ENCODE measurements at places on chromosomes 7 and 10.

DNA sequence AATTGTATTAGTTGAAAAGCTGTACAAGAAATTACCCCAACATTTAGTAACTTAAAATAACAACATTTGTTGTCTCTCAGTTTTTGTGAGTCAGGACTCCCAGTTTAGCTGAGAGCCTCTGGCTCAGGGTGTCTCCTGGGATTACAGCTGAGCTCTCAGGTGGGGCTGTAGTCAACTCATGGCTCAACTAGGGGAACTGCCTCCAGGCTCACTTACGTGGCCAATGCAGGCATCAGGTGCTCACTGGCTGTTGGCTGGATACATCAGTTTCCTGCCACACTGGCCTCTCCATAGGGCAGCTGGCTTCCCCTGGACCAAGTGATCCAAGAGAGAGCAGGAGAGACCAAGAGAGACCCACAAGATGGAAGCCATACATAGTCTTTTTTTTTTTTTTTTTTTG, 17.5 kb downstream of the CCNY start:
- no peak for DNase-seq

DNA sequence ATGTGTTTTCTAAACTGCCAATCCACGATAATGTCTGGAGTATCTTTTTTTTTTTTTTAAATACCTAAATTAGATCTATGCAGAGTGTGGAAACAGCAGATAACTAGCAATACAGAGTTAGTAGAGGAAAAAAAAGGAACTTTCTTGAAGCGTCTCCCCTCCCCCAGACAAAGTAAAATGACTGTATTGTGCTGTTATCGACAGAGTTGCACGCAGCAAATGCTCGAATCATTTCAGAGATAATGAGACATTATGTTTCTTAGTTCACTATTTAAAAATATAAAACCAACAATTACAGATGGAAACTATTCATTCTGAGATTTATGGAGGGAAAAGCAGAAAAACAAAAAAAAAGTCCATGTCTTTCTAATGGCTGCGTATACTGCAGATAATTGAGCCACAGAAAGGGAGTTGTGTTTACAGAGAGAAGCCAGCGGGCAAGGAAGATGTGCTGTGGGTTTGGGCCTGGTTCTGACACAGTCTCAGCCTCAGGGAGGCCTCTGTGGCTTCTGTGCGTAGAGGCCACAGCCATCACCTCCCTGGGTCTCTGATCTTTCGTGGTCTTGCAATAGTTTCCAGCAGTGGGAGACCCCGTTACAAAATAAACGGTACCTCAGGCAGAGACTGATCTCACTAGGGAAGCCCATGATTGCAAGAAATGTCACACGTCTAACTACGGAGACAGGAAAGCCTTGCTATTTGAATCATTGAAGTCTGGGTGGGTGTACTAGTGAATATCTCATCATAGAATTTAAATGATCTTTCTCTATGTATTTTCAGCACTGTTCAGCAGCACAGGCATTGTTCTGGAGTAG, 19.1 kb upstream of the KLF6 start:
- DNase-seq, result no peak

DNA sequence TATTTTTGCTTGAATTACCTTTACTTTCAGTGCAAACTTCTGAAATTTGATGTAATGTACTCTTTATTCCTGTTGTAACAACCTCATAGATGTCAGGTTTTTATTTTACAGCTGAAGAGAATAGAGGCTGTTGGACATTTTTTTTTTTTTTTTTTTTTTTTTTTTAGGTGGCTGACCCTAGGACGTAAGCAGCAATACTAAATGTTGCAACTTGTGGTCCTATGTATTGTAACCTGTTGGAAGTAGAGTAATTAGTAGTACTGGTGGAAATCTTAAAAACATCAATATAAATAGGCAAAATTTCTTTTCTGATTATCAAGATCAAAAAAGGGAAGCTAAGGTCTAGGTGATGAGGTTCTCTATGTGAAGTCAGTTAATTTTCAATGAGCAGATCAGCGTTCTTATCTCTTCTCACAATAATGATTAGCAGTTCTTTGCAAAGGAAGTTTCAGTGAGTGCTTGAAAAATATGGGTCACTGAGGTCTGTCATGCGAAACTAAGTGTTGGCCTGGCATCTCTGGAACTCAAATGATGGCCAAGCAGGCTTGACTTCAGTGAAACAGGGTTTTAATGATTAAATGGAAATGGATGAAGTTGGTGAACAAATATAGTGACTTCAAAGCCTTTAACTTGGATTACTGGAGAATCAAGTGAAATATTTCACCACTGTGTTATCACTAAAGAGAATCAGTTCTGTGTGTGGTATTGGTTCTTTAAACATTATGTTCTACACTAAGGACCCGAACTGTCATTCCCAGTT, 42.7 kb downstream of the BICC1 start:
- DNase-seq, result no peak

DNA sequence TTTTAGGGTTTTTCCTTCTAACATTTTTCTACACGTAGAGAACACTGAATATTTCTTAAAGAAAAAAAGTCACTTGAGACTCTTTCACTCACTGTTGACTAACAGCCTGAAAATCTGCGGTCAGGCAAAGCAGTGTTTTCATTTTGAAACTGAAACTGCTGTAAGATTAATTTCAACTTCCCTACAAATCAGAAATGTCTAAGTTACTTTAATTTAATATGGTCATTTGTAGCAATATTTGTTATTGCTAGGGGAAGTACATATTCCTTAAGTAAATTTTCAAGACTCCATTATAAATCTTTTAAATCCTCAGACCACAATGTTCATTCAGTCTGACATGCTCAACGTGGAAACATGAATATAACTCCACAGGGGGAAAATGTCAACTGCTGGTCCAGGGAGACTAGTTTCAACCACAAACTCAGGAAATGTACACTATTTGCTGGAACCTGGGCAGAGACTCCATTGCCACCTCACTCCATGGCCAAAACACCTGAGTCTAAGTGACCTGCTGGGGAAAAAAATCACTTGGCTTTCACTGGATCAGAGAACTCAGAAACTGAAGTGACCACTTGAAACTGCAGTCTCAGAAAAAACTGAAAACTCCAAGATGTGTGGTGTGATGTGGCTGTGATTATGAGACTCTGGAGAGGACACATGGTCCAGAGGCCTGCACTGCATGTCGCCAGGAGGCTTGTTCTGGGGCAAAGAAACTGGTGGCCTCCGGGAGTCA, 161.2 kb downstream of the TAX1BP1 start:
- DNase-seq, result no peak

GRCh38 chr7:148772297-148773089, 73.8 kb downstream of the CUL1 start:
- DNase-seq, result no peak

DNA sequence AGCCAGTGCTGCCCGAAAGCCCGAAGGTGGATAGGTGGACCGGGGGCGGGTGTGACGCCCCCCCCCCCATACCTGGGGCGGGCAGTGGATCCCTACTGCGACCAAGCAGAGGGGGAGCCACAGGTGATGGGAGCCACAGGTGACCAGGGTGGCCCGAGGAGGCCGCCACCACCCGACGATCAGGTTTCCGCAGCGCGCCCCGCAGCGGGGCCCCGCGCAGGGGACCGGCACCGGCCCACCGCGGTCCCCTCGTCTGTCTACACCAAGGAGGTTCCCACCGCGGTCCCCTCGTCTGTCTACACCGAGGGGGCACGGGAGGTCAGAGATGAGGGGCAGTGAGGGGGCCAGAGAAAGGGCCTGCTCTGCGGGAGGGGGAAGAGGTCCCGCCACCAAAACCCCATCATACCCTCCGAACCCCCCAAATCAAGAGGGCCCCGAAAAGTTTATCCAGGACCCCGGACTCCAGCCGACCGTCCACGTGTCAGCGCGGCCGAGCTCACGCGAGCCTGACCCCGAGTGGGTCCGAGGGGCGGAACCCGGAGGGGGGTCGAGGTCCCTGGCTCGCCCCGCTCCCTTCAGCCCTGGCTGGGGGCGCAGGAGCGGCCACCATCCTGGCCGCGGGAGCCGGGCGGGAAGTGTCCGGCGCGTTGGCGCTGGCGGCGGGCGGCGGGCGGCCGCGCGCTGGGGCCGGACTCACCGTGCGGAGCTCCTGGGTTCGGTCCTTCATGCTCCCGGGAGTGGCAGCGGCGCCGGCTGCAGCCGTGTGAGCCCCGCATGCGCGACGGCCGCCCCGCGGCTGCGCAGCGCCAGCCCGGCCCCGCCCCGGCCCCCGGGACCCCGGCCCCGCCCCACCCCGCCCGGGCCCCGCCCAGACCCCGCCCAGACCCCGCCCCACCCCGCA, at the start of gene STX1A:
STX1A (minus strand) TSS at position 765 of the 901 bp plus-strand sequence; CDS start at position 727, 38 bp downstream.
- DNase-seq, result peak; percentile 81

DNA sequence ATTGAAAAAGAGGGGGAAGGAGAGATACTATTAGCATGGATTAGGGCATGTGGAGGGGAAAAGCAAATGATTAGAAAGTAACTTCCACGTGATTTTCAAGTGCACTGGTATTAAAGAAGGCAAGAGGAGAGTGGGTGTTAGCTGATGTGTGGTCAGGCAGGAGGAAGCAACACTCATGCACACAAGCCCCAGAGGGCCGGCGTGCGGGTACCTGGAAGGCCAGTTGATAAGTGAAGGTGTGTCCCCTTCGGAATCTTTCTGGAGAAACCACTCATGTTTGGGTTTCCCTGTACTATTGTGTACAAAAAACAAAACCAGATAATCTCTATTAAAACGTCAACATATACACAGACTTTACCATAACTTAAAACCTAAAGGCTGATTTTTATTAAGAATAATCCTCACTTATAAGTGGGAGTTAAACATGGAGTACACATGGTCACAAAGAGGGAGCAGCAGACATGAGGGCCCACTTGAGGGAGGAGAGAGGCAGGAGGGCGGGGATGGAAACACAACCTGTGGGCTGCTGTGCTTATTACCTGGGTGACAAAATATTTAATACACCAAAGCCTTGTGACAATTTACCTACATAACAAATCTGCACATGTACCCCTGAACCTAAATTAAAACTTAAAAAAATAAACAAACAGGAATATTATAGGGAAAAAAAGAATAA, 98.9 kb downstream of the SVIL start:
- no peak for DNase-seq

GRCh38 chr7:70319057-70319456, 720.8 kb downstream of the AUTS2 start:
- no peak for DNase-seq

- DNase-seq, result no peak
These were observed 113.3 kb downstream of the EBF3 start for GRCh38 chr10:129850790-129851189.

DNA sequence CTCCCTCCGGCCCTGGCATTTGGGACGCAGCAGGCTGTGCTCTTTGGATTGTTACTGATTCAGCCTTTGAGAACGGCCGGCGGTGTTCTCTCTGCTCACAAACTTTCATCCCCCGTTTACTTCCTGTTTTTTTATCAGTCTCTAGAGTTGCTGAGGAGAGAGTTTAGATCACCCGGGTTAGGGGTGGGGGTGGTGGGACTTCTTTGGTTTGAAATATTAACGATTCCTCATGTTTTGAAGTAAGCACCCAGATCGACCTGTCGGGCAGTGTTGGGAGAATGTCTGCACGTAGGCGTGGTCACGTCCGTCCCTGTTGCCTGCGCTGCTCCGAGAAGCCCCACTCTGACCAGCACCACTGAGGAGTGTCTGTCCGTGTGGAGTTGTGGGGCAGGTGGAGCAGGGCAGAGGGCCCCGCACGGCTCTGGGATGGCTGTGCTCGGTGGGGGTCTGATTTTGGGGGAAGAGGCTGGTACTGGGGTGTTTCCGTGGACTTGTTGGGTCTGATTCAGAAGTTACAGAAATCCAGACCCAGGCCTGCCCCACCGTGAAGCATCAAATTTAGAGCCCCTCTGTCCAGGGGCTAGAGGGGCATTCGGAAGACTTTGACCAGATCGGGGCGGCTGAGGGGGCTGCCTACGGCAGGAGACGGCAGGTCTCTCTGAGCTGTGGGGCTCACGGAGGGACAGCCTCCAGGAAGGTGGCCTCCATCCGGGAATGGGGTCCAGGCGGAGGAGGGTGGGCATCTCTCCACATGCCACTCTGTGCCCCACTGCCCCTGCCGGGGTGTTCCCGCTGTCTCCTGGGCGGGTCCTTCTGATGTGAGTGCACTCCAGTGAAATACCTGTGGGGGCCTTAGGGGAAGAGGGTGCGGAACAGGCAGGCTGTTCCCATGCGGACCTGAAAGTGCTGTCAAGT, 7.4 kb downstream of the INPP5A start:
- DNase-seq, result no peak

DNA sequence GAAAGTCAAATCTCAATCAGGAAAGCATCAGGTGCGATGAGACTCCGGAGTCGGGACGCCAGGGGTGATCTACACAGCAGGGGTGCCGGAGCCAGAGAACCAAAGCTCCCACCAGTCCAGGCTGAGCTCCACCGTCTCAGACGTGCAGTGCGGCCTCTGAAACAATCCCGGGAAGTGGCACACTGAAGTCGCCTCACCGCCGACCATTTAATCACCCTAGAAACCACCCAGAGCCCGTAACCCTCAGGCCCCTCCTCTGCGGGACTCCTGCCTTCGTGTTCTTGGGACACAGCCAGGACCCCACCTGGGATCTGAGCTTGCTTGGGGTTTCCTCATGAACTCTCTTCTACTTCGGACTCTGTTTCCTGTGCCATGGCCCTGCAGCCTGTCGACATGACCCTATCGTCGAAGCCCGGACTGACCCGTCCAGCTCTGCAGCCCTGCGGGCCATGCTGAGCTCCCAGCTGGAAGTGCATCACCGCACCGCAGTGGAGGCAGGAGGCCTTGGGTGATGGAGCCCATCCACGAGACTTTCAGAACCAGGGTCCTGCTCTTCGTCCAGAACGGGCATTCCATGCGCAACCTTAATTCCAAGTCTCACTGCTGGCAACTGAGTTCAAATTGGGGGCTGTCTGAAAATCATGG, 266.4 kb downstream of the PTPRN2 start:
- DNase-seq, result no peak

DNA sequence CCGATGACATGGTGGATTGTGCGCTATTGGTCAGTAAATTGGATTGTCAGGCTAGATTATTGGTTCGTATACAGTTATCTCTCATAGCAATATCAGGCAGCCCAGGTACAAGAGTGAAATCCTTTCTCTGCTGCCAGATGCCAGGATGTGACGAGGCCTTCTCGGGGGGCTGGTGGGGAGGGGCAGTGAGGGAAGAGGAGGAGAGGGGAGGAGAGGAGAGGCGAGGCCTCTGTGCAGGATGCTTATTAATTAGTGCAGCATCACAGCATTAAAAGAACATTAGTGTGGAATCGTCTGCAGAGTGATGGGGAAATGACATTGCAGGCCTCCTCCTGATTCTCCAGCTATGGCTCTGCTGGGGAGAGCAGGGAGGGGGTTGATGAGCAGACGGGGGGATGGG, 30.5 kb upstream of the SLF2 start:
- no peak for DNase-seq

DNA sequence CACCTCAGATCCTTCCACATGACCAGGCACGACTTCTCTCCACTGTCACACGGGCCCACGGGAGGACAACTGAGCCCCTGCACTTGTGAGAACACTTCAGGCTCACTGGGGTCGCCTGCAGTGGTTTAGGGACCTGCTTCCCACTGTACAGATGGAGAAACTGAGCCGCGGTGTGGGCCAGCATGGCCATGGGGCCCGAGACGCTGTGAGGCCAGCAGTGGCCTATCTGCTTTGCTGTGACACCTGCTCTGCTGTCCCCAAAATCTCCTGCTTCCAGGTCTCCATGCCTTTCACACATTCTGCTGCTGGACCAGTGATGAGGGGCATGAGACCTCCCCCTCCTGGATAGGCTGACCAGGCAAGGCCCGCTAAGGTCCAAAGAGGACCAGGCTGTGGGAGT, 75.8 kb upstream of the PAX2 start:
- DNase-seq, result no peak
